GM23248 (cell line): ENCODE measurements at places on chromosomes 1 and 21. TPM values are rescaled to one million over a fixed set of nuclear protein-coding genes. Genes with fewer than 3 reads are reported as not detected.

DNA sequence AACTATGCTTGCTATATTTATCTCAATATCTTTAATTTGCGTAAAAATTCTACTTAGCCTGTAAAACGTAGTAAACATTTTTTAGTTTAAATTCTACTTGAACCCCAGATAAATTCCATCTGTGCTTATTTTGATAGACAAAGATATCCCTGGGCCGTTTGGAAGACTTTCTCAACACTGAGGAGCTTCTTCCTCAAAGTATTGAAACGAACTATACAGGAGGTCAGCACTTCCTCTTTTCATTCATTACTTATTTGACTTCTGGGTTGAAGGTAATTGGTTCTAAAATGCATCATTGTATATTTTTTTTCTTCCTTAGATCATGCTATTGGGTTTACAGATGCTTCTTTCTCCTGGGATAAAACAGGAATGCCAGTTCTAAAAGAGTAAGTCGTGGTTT is 74.7 kb downstream of the HSPA13 start:
- no peak overlapping the region for H3K4me3 ChIP-seq
- no peaks in the 10 kb centered on the region for H3K4me1 ChIP-seq
- no peak overlapping the region for H3K27ac ChIP-seq
- DNase-seq: no peak
- no peaks in the 10 kb centered on the region for H3K36me3 ChIP-seq

DNA sequence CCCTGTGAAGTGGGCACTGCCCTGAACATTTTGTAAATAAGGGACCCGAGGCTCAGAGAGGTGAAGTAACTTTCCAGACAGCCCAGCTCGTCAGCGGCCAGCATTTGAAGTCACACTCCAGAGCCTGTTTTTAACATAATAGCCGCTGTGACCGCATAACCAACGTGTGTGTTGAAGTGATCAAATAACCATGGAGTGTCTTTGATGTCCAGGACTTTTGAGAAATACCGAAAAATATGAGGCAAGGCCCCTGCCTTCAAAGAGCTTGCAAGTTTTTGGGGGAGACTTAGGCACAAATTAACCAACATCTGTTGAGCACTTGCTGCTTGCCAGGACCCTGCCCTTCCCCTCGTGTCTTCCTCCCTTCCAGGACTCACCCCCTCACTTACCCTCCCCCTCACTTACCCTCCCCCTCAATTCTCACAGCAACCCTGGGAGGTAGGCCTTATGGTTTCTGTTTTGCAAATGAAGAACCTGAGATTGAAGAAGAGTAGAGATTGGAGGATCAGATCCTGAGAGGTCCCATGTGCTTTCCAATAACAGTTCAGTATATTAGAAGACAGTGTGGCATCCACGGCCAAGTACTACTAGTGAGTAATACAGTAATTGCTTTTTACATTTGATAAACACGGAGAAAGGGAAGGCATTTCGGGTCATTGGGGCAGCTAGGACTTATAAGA is 1.3 kb upstream of the SLC16A1 start:
- peaks cover 30% of the 10 kb centered on the region for H3K4me1 ChIP-seq
- H3K27ac ChIP-seq: peak overlapping the region; percentile 96
- peak overlapping the region; percentile 98 for H3K4me3 ChIP-seq
- no peaks in the 10 kb centered on the region for H3K27me3 ChIP-seq

DNA sequence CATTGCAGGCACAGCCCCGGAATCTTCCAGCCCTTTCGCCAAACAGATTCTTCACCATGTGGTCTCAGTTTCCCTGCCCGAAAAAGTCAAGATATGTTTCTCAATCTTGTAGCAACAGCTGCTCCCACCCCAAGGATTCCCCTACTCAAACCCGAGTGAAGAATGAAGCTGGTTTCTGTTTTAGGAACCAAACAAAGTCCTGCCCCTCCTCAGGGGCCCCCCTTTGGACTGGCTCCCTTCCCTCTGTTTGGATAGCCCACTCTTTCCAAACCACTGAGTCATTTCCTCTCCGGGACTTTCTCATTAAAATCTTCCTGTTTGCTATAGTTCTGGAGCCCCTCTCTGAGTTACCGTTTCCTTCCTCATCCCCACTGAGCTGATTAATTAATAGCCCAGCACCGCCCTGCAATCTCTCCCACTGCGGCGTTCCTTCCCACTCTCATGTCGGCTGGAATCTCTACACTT is 100.9 kb downstream of the TSEN15 start:
- DNase-seq: peak; percentile 46
- H3K27me3 ChIP-seq: no peaks in the 10 kb centered on the region
- H3K4me3 ChIP-seq: peak overlapping the region; percentile 59

The TMEM125 gene
- total RNA-seq: not detected in 2 replicates

The FMO2 gene
- not detected in 2 replicates for total RNA-seq

- no peaks in the 10 kb centered on the region for H3K36me3 ChIP-seq
- H3K27me3 ChIP-seq: peaks cover 3% of the 10 kb centered on the region; the same call in 1 of the 2 replicates
- no peak for DNase-seq
- H3K4me3 ChIP-seq: no peak overlapping the region
- H3K4me1 ChIP-seq: no peaks in the 10 kb centered on the region
Measured at GRCh38 chr1:221405146-221405545, 336.7 kb downstream of the DUSP10 start.

GRCh38 chr1:113809670-113810602 is 2.3 kb downstream of the RSBN1 start:
- peak overlapping the region; percentile 78 for H3K27ac ChIP-seq
- H3K36me3 ChIP-seq: peaks cover 3% of the 10 kb centered on the region; the same call in 1 of the 2 replicates
- peak overlapping the region; percentile 99 for H3K4me3 ChIP-seq
- no peaks in the 10 kb centered on the region for H3K27me3 ChIP-seq

DNA sequence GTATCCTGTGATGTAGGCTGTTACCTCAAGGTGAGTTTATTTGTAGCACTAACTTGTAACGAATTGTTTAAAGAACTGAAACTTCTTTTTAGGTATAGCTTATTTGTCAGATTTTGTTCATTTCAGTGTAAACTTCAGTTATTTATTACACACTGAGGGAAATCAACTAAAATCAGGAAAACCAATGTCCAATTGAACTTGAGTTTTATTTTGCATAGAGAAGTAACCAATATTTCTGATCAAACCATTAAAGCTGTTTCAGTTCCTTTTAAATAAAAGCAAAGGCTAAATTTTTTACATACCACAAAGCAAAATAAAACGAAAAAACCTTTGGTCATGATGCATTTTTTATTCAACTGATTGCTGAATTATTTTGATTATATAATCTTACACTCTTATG is 103.6 kb downstream of the CAMTA1 start:
- 0 out of 2 replicates have a peak, but pooled peaks cover 7% of the 10 kb centered on the region for H3K4me1 ChIP-seq
- H3K27ac ChIP-seq: no peak overlapping the region
- no peak for DNase-seq
- no peaks in the 10 kb centered on the region for H3K27me3 ChIP-seq

The SMPDL3B gene
- total RNA-seq: not detected in 2 replicates
